Activated CD4-positive, CD25-positive, alpha-beta regulatory T cell treated with anti-CD3 and anti-CD28 coated beads, Interleukin-2, amount 50 U/mL, for 16 hours (primary cell): ENCODE measurements at places on chromosomes 13 and 19.

DNA sequence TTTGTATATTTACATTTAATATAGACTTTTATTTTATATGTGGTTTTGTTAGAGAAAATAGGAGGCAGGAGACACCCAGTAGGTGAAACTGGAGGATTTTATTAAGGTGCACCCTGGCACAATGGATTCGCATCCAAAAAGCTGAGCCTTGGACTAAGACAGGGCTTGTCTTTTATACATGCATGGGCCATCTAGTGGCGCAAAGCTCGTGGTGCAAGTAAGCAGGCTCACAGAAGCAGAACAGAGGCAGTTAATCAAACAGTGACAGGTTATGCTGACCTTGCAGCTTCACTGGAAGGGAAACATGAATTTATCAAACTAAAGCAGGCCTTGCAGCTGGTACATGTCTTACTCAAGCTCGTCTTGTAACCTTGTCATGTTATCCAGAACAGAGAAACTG is 58.8 kb upstream of the ZNF681 start:
- DNase-seq = no peak

- DNase-seq = no peak
These were observed 45.8 kb downstream of the SLC7A9 start for GRCh38 chr19:32823747-32824102.

DNA sequence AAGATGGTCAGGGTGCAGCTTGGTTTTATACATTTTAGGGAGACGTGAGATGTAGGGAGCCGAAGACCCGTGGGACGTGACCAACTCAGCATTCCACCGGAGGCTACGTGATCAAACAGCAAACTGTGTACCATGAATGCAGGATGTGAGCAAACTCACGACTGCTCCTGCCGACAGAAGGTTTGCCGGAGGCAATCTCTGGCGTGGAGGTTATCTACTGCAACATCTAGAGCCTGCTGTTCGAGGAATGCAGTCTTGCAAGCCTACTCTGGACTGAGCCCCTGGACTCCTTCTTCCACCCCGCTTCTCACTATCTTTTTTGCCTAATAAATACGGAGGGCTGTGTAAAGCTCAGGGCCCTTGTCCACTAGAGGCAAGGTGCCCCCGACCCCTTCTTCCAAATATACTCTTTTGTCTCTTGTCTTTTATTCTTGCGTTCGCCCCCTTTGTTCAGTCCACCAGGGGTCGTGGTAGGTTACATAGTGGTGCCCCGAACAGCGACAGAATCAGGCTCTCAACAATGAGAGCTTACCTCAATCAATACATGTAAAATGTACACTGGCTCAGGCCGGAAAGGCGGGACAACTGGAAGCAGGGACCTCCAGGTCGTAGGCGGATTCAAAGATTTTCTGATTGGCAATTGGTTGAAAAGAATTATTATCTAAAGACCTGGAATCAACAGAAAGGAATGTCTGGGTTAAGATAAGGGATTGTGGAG is 8.9 kb upstream of the OR1I1 start:
- DNase-seq = no peak

GRCh38 chr19:16206046-16206605 is 8.4 kb downstream of the AP1M1 start:
- DNase-seq = no peak

DNA sequence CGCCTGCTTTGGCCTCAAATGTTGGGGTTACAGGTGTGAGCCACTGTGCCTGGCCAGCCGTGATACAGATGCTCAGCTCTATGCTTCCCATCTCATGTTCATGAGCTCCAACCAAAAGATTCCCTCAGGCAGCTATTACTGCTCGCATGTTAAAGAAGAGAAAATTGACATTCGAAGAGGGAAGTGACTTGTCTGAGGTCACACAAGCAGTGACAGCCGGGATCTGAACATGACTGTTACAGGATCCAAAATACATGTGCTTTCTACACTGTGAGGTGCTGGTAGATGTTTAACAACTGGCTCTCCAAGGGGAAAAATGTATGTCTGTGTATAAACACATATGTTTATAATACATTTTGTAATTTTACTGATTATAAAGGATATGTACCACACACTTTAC is 11.3 kb downstream of the FPR1 start:
- no peak for DNase-seq

DNA sequence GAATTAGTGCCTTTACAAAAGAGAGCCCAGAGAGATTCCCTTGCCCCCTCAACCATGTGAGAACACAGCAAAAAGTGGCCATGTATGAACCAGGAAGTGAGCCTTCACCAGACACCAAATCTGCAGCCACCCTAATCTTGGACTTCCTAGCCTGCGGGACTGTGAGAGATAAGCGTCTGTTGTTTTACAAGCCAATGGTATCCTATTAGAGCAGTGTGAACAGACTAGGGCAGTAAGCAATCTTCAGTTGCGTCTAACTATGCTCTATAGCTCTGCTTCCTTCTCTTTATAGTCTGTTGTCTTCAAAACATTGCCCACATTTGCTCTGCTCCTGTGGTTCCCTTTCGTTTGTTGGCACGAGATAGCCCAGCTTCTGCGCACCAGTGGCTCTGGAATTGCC is 109.5 kb upstream of the FNDC3A start:
- DNase-seq = no peak

- no peak for DNase-seq
These were observed 17.5 kb upstream of the ASPDH start for GRCh38 chr19:50531171-50531612.

DNA sequence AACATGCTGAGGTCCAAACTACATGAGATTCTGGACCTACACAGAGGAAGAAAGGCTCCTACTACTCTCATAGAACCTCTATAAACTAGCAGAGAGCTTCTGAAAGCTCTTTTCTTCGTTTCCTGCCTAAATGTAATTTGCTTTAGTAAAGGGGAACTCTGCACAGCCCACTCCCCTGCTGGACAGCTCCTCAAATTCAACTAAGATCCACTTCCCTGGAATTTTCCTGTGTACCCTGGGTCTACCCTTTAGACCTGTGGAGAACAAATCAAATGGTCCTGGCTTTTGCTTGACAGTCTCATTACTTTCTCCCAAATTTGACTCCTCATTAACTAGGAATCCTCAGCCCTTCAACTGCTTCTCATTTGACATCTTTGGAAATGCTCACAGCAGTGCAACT is 3.5 kb upstream of the DCLK1 start:
- DNase-seq = no peak

DNA sequence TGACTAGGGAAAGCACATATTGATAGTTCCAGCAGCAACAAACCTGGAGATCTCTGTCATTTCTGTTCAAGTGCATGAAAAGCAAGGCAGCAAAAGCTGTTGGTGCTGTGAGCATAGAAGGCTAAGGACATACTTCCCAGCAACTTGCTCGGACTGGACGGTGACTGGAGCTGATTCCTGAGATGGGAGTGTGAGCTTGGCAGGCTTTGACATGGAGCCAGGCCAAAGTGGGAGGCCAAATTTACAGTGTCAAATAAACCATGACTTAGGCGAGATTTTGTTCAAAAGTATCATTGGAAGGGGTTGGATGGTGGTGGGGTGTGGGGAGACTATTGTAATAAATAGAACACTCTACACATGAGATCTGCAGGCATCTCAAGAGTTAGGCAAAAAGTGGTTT is 5.9 kb upstream of the ARGLU1 start:
- no peak for DNase-seq
